ENCODE measurements at places on chromosomes 3 and 15.

DNA sequence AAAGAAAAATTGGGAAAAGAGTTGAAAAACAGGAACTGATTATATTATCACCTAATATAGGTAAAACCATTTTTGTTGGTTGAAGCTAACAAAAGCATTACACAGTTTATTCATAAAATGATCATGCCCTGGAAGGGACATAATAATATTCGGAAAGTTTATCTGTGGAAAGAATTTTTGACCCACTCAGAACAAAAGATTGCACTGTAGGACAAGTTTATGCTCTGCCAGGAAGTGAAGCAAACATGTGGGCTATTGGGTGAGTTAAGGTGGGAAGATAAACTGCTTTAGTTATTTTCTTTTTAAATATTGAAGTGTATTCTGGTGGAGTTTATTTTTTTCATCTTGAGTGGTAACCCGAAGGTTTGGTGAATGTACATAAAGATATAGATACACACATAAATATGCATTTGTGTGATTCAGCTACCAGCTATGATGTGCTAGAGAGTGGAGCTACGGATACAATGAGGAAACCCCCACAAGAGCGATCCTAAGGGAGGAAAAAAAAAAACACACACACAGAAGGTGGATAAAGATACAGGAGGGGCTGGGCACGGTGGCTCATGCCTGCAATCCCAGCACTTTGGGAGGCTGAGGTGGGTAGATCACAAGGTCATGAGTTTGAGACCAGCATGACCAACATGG lies 506.4 kb upstream of the THBS1 start:
- peak; percentile 26 for DNase-seq

- no peak for DNase-seq
Observed at GRCh38 chr3:45690336-45691035, 1.3 kb downstream of the SACM1L start.

- DNase-seq: no peak
Observed at GRCh38 chr3:37315669-37316068, 141.3 kb upstream of the LRRFIP2 start.

DNA sequence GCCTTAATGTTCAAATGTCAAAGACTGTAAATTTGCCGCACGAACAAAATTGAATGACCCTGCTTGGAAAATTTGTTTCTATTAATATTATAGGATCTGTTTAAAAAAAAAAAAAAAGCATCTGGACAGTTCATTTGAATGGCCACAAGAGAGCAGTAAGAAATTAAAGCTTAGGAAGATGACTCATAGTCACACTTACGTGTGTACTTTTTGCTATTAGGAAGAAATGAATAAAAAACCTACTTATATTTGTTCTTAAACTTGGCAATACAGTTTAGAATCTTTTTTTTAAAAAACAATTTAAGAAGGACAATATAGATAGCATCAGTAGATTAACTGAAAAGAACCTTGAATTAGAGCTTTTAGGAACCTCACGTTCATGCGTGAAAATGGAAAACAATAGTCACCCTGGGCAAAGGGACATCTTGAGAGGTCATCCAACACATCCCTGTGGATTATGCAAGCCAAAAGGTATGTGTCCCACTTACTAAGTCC lies 621.8 kb downstream of the MECOM start:
- peak; percentile 80 for DNase-seq

GRCh38 chr3:129226374-129226773 lies 23.0 kb upstream of the COPG1 start:
- DNase-seq: peak; percentile 95

DNA sequence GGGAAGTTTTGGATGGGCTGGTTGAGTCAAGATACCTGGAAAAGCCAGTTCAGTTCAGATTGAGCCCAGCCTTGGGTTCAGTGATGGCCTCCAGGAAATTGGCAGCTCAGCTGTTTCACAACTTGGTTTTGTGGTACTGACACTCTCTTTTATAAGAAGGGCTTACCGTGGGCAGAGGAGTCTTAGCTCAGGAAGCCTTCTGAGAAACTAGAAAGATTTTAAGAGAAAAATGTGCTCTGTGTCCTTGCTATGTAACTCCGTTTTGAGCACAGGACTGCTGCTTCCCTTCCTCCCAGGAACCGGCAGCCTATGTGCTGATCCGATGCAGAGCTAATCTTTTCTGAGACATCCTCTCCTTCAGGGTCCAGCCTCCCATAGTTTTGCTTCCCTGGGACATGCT lies 46.6 kb upstream of the RASGRP1 start:
- DNase-seq: no peak

GRCh38 chr3:69085833-69086722 lies 1.3 kb downstream of the ARL6IP5 start:
- DNase-seq: peak; percentile 92

DNA sequence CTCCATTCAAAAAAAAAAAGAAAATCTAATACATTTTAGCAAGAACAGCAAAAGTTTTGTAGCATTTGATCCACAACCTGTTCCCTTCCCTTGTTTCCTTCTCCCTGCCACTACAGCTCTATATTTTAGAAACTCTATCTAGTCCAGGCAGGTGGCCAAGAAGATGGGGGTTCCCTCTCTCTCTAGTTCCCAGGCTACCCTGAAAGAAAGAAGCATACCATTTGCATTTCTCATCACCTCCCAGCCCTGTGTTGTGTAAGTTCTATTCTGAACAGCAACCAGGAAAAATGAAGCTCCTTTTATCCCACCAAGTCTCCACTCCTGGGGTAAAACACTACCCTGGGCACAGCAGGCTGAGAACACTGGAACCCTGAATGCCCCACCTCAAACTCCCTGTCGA lies 100.0 kb downstream of the PCCB start:
- peak; percentile 98 for DNase-seq

DNA sequence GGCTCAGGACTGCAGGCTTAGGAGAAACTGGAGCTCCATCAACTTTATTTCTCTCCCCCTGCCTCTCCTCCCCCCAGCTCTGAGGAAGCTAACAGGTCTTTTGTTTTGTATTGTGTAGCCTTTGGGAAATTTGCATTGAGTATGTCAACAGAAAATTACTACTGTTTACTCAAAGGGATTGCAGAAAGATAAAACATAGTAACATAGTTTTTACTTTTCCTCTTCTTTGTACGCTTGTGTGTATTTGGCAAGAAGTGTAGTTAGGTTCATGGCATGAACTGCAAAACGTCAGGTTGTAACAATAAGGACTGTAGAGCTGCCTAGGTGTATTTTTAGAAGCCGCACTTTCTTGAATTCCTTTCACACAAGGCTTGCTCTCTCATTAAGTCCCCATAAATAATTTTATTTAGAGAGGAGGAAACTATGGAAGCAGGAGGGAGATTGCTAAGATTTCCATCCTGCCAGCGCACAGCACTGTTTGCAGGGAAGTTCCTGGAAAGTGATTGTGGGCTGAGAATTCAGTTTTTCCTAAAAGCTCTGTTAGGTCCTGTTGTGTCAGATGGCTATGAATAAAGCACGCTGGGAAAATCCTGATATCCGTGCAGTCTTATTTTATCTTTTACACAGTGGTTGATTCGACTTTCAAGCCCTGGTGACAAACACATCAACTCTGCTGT lies 21.1 kb upstream of the SATB1 start:
- no peak for DNase-seq

DNA sequence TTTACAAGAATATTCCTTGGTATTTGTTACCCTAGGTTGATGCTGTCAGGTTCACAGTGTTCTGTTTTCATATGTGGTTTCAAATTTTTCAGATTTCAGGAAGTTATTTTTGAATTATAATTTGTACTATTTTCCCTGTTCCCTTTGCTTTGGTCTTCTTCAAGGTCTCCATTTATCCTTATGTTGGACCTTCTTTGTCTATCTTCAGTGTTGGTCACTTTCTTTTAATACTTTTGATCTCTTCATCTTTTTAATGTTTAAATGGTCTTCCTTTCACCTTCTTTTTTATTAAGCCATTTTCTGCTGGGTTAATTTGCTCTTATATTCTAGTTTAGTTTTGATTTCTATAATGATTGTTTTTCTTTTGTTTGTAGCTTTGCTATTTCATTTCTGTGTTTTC lies 61.3 kb downstream of the KLHL25 start:
- no peak for DNase-seq

DNA sequence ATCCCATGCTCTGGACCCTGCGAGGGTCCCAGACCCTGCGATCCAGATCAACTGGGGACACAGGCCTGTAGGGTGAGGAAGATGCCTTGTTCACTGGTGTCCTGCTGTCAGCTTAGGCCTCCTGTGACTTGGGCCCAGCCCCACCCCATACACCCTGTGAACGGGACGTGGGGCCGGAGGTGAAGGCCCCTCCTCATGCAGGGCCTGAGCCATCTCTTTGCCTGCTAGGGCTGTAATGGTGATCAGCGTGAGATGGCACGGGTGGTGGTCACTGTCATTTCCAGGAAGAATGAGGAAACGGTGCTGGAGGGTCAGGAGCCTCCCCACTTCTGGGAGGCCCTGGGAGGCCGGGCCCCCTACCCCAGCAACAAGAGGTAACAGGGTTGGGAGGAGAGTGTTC lies 12.4 kb downstream of the VILL start:
- DNase-seq: no peak

DNA sequence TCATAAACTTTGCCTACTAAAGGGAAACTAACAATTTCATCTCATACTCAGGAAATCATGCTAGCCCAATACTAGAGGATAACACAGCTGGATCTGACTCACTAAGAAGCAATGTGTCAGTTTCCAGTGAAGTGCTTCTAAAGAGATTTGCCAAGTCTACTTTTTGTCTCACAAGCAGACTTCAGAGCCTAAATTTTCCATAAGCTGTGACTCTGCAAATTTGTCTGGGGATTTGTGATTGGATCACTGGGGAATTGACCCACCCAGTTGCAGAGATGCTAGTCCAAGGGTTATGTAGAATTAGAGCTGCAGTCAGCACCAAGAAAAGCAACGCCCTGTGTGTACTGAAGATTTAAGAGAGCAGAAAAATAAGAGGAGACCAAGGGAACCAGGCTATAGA lies 647.1 kb downstream of the NTRK3 start:
- DNase-seq: peak; percentile 88

DNA sequence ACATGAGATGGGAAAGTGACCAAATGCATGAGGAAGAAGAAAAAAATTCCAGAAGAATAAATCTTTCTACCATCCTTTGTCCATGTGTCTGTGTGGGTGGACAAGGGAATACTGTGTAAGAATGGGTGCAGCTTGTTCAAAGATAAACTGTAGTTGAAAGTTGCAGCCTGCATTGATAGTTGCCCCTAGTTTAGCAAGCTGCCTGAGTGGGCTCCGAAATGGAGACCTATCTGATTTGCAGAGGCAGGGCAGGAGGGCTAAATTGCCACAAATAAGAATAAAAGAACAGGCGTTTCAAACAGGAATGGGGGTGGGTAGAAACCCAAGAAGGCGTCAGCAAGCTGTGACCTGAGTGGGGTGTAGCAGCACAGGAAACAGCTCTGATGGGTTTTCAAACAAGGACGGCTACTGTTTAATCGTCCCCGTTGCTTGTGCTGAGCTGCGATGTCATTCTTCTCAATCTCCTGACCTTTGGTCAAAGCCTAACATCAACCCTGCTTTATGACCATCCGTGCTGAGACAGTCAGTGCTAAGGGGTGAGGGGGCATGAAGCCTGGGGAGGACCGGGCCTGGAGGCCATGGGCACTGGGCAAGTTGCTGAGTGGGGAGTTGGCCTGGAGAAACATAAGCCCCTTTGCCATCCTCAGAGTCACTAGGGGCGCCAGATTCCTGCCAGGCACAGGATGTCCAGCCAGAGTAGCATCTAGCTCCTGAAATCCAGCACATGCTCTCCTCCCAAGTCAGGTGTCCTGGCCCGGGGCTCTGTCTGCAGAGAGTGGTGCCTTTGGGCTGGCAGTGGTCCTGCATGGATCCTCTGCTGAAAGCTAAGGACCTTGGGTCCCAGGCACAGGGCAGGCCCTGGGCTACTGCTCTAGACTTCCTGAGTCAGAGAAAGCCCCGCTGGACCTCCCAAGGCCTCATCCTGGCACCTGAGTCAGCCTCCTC lies 19.2 kb upstream of the C15orf39 start:
- DNase-seq: peak; percentile 28

- DNase-seq: no peak
Observed at GRCh38 chr3:70111411-70111810, 111.9 kb downstream of the SAMMSON start.

- DNase-seq: no peak
Observed at GRCh38 chr15:51756482-51756881, 5.1 kb downstream of the TMOD2 start.

DNA sequence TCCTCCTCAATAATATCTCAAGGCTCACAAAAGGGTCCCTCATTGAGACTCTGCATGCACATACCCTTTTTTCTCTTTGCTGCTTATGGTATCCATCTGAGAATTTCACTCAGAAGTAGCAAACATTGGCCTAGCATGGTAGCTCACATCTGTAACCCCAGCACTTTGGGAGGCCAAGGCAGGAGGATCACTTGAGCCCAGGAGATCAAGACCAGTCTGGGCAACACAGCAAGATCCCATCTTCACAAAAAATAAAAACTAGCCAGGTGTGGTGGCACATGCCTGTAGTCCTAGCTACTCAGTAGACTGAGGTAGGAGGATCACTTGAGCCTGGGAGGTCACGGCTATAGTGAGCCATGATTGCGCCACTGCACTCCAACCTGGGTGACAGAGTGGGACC lies 11.7 kb downstream of the LRIG1 start:
- no peak for DNase-seq

DNA sequence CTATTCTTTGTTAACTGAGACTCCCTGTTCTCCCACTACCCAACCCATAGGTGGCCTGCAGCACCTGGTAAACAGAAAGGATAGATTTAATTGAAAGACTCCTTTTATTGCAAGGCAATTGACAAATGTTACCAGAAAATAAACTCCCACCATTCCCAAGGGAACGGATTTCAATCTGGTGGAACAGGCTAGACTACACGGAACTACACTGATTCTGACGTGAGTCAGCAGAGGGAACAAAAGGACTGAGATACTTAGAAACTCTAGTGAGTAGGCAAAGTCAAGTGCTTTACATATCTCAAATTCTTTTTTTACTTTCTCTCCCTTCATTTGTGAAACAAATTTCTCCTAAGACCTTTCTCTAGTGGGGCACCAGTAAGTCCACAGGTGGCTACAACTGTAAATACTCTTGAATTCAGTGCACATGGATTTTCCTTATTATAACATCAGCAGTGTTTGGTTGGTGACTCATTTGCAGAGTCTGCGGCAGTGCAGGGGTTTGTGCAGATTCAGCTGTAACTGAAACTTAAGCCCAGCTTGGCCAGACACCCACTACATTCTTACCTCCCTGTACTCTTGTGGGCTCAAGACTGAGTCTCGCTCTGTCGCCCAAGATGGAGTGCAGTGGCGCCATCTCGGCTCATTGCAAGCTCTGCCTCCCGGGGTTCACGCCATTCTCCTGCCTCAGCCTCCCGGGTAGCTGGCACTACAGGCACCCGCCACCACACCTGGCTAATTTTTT lies 34.3 kb upstream of the PLSCR2 start:
- DNase-seq: peak; percentile 95

DNA sequence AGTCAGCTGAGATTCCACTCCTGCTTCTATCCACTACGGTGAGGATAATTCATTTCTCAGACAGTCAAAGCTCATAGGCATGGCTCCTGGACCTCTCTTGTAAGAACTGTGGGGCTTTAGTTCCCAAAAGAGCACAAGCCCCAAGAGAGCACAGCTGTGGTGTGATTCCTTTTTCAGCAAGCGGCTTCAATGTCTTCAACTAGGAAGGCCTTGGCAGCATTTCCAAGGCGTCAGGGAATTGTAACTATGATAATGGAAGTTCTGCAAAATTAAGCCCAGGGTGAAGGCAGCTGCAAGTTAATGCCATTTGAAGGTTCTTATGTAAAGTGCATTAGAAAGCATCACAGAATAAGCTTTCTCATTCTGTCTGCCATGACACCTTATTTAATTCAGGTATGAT lies 657.1 kb downstream of the GRM7 start:
- no peak for DNase-seq

GRCh38 chr3:58013099-58013498 lies 4.9 kb downstream of the FLNB start:
- DNase-seq: no peak

GRCh38 chr3:157769378-157769777 lies 266.2 kb upstream of the VEPH1 start:
- no peak for DNase-seq
